CD8-positive, alpha-beta memory T cell (primary cell): ENCODE measurements at places on chromosomes 12 and 14.

- peak overlapping the region; percentile 75 for H3K4me3 ChIP-seq
- peaks cover 4% of the 10 kb centered on the region for H3K4me1 ChIP-seq
- DNase-seq, result no peak
- H3K27me3 ChIP-seq, result peaks cover 3% of the 10 kb centered on the region
These were observed 647 bp downstream of the LGMN start for GRCh38 chr14:92747701-92748258.

DNA sequence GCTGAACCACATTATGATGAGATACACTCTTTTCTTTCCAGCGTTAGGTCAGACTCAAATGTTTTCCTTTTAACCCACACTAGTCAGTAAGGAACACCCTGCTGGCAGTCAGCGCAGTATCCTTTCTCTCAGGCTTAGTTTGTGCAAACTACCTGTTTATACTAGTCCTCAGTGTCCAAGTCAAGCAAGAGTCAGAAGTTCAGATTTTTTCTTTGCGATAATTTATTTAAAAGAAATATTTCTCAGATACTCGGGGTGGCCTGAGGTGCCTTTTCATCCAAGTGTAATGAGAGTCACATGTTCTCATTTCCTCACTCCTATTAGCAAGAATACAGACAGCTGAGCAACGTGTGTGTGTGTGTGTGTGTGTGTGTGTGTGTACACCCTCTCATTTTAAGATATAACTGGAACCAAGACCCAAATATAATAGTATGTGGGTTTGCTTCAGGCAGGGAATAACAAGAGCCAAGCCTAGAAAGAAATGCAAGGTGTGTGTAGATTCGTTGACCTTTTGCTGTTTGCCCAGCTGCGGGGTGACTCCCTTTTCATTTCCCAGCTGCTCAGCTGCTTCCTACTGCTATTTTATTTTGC lies 182.7 kb downstream of the KICS2 start:
- no peak overlapping the region for H3K4me3 ChIP-seq
- DNase-seq, result no peak
- no peak overlapping the region for H3K27ac ChIP-seq
- no peaks in the 10 kb centered on the region for H3K4me1 ChIP-seq

DNA sequence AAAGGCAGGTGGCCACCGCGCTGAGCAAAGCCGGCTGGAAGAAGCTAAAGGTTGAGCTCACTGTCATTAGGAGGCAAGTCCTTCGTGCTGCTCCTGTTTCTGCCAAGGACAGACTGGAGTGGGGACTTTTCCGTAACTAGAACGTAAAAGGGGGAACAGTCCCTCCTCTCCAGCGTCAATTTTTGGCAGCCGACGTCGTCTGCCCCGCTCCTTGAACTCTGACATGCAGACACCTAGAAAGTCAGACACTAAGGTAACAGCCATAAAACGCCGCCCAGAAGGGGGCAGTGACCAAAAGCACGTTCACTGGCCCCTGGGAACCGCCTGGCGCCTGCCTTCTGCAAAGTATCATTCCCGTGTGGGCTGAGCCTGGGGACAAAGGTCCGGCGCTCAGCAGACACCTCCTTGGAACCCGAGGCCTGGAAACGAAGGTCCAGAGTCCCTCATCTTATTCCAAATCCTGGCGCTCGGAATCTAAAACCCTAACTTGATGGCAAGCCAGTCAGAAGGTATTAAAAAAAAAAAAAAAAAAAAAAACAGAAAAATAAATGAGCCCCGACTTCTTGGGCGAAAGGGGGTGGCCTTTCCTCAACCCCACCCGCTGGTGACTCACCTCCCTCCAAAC lies 1.1 kb upstream of the LRP1 start:
- peaks cover 11% of the 10 kb centered on the region for H3K4me1 ChIP-seq
- H3K27me3 ChIP-seq, result no peaks in the 10 kb centered on the region
- H3K27ac ChIP-seq, result no peak overlapping the region
- H3K4me3 ChIP-seq, result peak overlapping the region; percentile 86

- H3K4me3 ChIP-seq, result no peak overlapping the region
- H3K4me1 ChIP-seq, result no peaks in the 10 kb centered on the region
- no peak for DNase-seq
- H3K36me3 ChIP-seq, result no peaks in the 10 kb centered on the region
These were observed 108.6 kb upstream of the PDE3A start for GRCh38 chr12:20259786-20260185.

GRCh38 chr14:95668235-95668772 lies 17.9 kb upstream of the TCL1B start:
- H3K36me3 ChIP-seq, result no peaks in the 10 kb centered on the region
- H3K27ac ChIP-seq, result no peak overlapping the region

DNA sequence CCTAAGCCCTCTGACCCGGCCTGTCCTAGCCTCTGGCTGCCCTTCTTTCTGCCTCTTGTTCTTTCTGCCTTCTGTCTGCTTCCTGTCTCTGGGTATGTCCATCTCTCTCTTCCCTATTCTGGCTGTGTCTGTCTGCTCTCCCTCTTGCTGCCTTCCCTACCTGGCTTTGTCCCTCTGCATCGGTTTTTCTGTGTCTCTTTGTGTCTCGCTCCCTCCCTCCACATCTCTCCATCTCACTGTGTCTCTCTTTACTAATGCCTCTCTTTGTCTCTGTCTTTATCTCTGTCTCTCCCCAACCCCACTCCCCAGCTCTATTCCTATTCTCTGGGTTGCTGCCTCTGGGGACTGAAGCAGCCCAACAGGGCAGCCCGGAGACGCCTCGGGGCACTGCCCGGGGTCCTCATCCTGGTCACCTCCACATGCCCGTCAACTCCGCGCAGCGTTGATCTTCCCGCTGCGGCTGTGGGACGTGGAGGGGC lies 10.1 kb downstream of the SHMT2 start:
- peak overlapping the region; percentile 76 for H3K4me3 ChIP-seq
- DNase-seq, result no peak
- peaks cover 76% of the 10 kb centered on the region for H3K4me1 ChIP-seq
- H3K27ac ChIP-seq, result no peak overlapping the region

DNA sequence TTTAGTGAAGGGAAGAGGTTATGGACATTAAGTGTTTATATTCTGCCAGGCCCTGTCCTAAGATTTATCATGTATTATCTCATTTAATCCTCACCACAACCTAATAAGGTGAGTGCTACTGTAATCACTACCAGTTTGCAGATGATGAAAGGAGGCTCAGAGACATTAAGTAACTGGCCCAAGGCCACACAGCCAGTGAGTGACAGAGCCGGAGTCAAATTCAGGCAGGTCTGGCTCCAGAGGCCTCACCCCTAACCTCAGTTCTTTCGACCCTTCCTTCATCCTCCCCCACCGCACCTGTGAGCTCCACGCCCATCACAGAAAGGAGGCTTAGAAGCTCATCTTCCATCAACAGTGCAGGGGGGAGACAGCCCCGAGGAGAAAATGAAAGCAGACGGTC lies 197.3 kb downstream of the RBM19 start:
- no peak overlapping the region for H3K27ac ChIP-seq
- DNase-seq, result no peak
- H3K4me3 ChIP-seq, result no peak overlapping the region
- H3K4me1 ChIP-seq, result no peaks in the 10 kb centered on the region
- H3K36me3 ChIP-seq, result no peaks in the 10 kb centered on the region

- H3K4me3 ChIP-seq, result no peak overlapping the region
- H3K4me1 ChIP-seq, result no peaks in the 10 kb centered on the region
- H3K27me3 ChIP-seq, result no peaks in the 10 kb centered on the region
- H3K27ac ChIP-seq, result no peak overlapping the region
- H3K36me3 ChIP-seq, result no peaks in the 10 kb centered on the region
These were observed 24.4 kb upstream of the PTPRB start for GRCh38 chr12:70661466-70662161.

- no peak for DNase-seq
- no peak overlapping the region for H3K4me3 ChIP-seq
- no peaks in the 10 kb centered on the region for H3K4me1 ChIP-seq
- H3K27ac ChIP-seq, result no peak overlapping the region
- H3K27me3 ChIP-seq, result no peaks in the 10 kb centered on the region
These were observed 84.0 kb upstream of the PRICKLE1 start for GRCh38 chr12:42673535-42673934.

GRCh38 chr14:33323979-33324378 lies 385.3 kb downstream of the NPAS3 start:
- no peaks in the 10 kb centered on the region for H3K36me3 ChIP-seq
- no peak overlapping the region for H3K4me3 ChIP-seq

- DNase-seq, result peak; percentile 34
- peaks cover 13% of the 10 kb centered on the region for H3K4me1 ChIP-seq
- peak overlapping the region; percentile 38 for H3K27ac ChIP-seq
- no peaks in the 10 kb centered on the region for H3K36me3 ChIP-seq
These were observed 12.6 kb upstream of the TTC7B start for GRCh38 chr14:90828642-90829487.

DNA sequence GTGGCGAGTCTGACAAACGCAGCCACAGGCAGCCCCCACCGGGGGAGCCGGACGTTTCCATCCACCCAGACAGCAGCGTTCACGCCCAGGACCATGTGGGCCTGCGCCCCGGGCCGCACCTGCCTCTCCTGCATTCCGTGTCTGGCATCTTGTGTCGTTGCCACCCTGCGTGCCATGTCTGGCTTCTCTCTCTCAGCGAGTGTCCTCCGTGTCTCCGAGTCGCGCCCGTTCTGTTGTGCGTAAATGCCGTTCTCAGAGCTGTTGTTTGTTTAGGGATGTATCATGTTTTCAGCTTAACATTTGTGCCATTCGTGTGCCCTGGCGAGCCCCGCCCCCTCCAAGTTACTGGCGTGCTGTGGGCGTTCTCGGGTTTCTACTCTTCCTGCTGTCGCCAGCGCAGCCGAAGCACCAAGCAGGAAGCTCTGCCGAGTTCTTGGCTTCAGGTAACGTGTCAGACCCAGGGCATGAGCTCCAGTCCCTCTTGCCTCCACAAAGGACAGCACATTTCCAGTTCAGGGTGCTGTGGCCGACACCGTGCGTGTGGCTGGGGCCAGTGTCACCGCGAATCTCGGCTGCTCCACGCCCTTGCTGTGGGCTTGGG lies 34.6 kb downstream of the NOC4L start:
- H3K4me3 ChIP-seq, result no peak overlapping the region
- peaks cover 24% of the 10 kb centered on the region for H3K4me1 ChIP-seq
- peaks cover 10% of the 10 kb centered on the region for H3K27me3 ChIP-seq
- peak; percentile 32 for DNase-seq

GRCh38 chr12:6084261-6084968 lies 40.1 kb downstream of the VWF start:
- no peaks in the 10 kb centered on the region for H3K4me1 ChIP-seq
- H3K27ac ChIP-seq, result no peak overlapping the region
- no peaks in the 10 kb centered on the region for H3K36me3 ChIP-seq
- no peak for DNase-seq

DNA sequence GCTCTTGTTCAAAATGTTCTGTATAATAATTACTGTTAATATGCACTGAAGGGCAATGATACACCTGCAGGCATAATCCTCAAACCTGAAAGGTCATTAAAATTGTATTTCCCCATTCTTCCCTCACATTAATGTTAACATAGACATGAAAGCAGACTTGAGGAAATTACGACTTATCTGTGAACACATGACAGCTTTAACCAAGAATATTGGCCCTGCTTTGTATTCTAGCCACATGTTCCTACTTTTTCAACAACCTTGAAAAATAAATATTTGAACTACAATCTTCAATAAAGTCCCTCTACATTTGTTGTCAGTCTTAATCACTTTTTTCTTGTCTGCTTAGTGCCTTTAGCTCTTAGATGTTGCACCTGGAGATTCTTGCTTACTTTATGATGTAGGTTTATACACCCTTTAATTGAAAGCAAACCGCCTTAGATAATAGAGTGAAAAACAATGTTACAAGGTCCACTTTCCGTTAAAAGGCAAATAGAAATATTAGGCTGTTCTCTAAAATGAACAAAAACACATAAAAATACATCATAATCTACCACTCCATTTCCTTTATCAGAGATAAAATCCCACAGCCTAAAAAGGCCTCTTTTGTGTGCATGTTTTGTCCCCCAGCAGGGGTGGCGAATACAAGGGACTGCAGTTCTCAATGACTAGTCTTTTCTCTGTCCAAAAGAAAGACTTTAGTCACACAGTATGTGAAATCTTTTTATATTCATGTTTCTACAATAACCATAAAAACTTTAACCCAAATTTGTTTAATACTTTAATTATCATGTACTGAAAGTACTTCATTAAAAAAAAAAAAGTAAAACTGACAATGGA lies 55.9 kb downstream of the ZFC3H1 start:
- H3K4me3 ChIP-seq, result no peak overlapping the region
- no peaks in the 10 kb centered on the region for H3K27me3 ChIP-seq
- H3K36me3 ChIP-seq, result peaks cover 20% of the 10 kb centered on the region
- no peak for DNase-seq

DNA sequence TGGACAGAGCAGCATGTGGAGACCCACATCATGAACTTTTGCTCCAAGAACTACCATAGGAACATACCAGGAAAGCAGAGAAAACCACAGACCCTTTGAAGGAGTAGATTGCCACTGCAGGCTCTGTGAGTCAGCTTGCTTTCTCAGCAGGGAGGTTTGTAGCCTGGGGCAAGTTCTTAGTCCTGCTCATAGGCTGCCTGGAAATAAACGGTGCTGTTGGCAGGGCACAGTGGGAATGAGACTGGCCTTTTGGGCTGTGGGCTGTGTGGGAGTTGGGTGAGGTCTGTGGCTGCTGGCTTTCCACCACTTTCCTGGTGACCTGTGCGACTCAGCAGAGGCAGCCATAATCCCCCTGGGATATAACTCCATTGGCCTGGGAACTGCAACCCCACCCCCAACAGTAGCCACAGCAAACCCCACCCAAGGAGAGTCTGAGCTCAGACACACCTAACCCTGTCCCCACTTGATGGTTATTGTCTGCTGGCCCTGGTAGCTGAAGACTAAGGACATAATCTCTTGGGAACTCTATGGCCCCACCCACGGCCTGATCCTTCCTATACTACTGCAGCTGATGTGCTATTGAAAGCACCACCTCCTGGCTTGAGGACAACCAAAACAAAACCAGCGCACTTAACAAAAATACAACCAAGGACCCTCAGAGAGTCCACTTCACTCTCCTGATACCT lies 192.1 kb upstream of the GARIN6 start:
- no peaks in the 10 kb centered on the region for H3K4me1 ChIP-seq
- H3K27ac ChIP-seq, result no peak overlapping the region
- H3K27me3 ChIP-seq, result no peaks in the 10 kb centered on the region
- no peak overlapping the region for H3K4me3 ChIP-seq
